Choroid plexus epithelial cell (primary cell): ENCODE measurements at places on chromosomes 1 and 21.

GRCh38 chr1:60359431-60359830 lies 285.9 kb upstream of the C1orf87 start:
- no peak for DNase-seq

DNA sequence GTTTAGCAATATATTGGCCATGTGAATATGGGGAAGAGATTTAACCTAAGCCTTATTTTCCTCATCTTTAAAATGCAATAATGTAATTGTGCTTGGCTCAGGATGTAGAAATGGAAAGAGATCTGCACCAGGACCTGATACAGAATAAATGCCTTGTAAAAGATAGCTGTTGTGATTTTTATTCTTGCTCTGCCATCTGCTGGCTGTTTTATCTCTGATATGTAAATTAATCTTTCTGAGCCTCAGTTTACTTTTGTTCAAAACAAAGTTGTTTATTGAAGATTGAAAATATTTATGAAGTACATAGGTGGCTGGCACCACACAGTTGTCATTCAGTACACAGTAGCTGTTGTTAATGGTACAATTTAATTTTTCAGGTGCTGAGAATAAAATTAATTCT lies 21.9 kb downstream of the ZYG11B start:
- peak; percentile 41 for DNase-seq

DNA sequence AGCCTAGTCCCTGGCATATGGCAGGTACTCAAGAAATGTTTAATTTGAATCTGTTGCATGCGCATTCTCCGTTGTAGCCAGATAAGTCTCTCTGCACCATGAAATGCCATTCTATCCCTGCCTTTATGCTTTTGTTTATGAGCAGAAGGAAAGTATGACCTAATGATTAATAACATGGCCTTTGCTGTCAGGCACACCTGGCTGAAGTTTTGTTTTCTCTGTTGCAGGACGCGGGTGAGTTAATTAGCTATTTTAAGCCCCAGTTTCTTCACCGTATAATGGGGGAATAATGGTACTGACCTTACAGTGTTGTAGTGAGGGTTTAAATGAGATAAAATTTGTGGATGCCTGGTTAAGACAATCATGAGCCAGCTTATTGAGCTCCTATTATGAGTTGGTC lies 87.7 kb downstream of the ST6GALNAC3 start:
- no peak for DNase-seq

GRCh38 chr1:221643404-221644144 lies 98.3 kb downstream of the DUSP10 start:
- DNase-seq: no peak

DNA sequence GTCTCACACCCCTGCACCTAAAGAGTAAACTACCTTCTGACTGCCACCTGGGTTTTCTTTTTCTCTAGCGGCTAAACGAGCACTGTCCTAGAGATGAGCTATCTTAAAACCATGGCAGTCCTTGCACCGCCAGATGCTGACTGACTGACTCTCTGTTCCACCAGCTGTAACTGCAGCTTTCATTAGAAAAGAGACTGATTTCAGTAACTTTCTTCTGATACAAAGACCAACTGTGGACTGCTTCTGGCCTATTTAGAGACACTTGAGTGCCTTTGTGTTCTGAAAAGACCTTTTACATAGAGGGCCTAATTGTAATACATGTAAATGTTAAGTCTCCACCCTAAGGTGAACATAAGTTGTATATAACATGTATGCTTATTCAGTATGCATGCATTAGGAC lies 152.5 kb downstream of the DISC1 start:
- no peak for DNase-seq

- no peak for DNase-seq
Measured at GRCh38 chr1:88455621-88456256, 228.3 kb upstream of the PKN2 start.

DNA sequence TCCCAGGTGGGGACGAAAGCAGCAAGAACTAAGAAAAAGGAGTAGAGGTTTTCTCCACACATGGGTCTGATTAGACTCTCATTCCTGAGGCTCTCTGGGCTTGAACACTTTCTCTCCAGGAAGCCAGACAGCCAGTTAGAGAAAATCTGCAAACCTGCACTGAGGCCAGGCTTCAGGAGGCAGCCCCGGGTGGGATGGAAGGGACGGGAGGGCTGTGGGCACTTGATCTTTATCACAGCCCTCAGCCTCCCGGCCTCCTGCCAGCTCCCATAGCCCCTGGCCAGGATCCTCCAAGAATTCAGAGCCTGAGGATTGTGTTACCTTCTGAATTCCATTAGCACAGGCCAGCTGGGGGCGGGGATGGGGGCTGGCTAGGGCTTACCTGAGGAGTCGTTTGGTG lies 40.1 kb downstream of the SERTAD4 start:
- DNase-seq: no peak

DNA sequence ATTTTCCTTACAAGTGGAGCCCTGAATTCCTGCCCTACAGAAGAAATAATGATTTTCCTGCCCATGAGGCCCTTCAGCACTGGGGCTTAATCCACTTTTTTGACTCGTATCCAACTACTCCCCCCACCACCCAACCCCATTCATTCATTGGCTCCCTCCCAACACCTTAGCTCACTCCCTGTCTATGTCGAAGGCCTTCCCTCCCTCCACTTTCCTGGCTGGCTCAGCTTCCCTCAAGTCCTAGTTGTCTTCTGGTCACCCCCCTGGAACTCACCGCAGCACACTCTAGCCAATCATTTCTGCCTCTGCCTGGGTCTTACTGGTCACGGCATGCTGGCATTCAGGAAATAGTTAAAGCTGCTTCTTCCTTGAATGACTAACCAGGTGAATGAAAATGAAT lies 118.9 kb downstream of the PGBD5 start:
- peak; percentile 11 for DNase-seq

- DNase-seq: no peak
Measured at GRCh38 chr21:39073063-39073462, 110.2 kb downstream of the PSMG1 start.

DNA sequence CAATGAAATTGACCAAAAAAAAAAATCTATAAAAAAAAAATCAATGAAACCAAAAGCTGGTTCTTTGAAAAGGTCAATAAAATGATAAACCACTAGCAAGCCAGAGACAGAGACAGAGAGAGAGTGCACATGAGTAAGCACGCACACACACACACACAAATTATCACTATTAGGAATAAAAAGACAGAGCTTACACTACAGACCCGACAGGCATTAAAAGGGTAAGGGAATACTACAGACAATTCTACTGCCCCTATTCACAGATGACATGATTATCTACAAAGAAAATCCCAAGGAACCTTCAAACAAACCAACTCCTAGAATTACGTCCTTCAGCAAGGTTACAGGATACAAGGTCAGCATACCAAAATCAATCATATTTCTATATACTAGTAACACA lies 38.6 kb downstream of the TARBP1 start:
- DNase-seq: no peak

DNA sequence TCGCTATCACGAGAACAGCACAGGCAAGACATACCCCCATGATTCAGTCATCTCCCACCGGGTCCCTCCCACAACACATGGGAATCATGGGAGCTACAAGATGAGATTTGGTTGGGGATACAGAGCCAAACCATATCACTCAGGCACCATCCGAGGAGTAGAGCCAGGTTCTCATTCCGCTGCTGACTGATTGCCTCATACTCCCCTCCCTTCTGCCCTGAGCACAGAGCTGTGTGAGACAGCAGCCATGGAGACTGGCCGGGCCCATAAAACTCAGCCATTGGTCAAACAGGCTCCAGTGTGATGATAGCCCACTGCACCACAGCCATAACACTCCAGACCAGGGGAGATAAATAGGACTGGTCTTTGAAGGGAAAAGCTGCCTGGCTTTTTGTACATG lies 22.6 kb downstream of the TTC4 start:
- no peak for DNase-seq

- DNase-seq: peak; percentile 23
Measured at GRCh38 chr1:230867903-230868735, at the start of gene C1orf198. Gene C1orf198, minus strand, starts transcription at chr1:230868521. Its CDS starts 9 bp downstream, at chr1:230868512.

DNA sequence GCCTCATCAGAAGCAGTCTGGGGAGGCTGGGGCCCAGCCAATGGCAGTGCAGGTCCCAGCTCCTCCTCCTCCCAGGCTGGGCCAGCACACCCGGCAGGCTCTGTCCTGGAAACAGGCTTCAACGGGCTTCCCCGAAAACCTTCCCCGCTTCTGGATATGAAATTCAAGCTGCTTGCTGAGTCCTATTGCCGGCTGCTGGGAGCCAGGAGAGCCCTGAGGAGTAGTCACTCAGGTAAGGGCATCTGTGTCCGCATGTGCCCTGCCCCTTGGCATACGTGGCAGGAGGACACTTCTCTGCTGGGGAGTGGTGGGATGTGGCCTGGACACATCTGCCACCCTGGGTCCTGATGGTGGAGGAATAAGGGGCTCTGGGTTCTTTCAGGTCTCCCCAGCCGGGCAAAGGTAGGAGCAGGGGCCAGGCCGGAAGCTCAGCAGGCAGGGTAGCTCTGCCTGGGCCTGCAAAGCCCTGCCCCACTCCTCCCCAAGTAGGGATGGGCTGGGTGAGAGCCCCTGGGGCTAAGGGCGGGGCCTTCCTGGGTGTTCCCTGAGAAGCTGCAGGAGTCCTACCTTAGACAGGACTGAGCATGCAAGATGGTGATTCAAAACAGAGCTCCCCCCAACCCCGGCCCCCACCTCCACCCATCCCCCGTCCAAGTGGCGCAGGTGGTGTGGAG lies at the start of gene GJB5:
Gene GJB5 (plus strand): TSS at position 84 of the 674 bp plus-strand sequence. CDS start 2,284 bp downstream, outside the sequence.
- DNase-seq: no peak

DNA sequence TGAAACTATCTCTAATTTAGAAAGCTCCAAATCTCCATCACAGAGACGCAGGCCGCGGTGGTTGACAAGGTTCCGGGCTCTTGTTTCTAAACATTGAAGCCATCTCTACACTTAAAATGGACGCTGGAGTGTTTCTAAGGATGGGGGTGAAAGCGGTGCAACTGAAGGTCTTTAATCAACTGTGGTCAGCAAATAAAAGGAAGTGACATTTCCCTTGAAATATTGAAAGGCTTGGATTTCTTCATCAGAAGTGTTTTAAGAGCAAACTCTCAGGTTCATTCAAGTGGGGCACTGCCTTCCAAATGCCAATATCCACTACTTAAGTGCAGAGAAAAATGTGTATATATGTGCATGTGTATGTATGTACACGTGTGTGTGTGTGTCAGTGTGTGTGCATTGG lies 117.3 kb downstream of the KAZN start:
- DNase-seq: no peak

- DNase-seq: peak; percentile 39
Measured at GRCh38 chr1:216914974-216915373, 191.7 kb upstream of the ESRRG start.

GRCh38 chr1:152940614-152941013 lies 6.4 kb upstream of the SPRR5 start:
- no peak for DNase-seq

DNA sequence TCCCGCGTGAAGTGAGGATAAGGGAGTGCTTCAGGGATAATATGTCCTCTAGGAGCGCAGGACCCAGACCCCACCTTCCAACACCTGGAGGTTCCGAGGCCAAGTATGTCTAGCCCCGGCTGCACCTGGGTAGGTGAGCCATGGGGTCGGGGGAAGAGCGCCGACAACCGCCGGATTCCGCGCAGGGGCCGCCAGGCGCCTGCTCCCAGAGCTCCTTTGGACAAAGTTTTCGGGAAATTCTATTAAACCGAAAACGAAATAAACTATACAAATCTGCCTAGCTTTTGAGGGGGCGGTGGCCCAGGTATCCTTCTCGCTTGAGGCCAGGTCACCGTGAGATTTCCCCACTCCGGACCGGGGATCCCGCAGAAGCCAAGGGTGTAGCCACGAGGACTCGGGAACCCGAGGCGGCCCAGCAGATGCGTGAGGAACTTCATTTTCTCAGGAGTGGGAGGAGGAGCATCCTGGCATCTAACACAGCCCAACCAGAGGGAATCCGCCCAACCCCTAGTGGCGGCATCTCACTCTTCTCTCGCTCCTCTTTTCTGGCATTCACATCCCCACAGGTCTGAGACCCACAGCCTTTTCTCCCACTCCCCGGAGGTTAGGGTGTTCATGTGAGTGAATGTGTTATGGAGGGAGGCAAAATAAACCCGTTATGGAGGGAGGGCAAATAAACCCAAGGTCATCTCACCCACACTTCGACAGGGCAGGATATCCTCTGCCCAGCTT lies 2.3 kb upstream of the DMRTA2 start:
- no peak for DNase-seq

DNA sequence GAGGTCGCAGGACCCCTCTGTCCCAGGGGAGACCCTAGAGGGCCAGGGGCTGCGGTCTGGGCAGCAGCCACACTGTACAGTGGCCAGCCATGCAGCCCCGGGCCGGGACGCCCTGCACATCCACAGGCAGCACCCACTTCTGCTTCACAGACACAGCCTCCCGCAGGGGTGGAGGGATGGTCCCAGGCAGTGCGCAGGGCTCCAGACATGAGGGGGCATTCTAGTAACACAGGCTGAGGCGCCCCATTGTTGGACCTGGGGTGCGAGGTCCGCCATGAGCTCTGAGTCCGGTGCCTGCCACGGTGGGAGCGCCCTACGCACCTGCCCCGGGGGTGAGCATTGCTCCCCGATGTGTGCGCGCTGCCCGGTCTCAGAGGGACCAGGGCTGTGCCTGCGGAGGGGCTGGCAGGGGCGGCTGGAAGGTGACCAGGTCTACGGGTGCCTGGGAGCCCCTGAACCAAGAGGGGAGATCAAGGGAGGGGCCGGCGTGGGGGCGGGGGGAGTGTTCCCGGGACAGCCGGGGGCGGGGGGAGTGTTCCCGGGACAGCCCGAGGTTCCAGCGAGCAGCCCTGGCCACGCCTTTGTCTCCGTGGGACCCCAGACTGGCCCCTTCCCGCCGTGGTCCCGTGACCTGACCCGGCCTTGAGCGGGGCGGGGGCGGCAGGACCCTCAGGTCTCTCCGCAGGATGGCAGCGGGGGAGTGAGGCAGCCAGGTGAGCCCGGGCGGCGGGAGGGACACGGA lies 4.5 kb downstream of the MMEL1 start:
- no peak for DNase-seq

DNA sequence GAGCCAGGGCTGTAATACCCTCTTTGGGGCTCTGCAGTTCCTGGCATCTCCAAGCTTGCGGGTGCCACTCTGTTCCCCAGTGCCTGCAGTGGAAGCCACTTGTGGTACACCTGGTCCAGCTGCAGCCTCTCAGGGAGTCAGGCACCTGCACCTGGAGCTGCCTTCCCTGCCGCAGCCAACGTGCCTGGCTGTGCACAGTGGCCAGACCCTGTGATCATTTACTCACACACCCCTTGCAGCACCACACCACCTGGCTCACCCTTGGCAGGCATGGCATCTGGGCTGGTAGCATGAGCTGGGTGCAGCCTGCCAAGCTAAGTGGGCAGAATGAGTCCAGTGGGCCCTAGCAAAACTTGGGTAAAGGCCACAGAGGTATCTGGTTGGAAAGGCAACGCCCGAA lies 51.1 kb upstream of the NTPCR start:
- DNase-seq: no peak

GRCh38 chr1:18554597-18554996 lies 73.9 kb downstream of the KLHDC7A start:
- DNase-seq: no peak
